NCI-H82 (cell line): ENCODE measurements at places on chromosomes 16 and 17.

DNA sequence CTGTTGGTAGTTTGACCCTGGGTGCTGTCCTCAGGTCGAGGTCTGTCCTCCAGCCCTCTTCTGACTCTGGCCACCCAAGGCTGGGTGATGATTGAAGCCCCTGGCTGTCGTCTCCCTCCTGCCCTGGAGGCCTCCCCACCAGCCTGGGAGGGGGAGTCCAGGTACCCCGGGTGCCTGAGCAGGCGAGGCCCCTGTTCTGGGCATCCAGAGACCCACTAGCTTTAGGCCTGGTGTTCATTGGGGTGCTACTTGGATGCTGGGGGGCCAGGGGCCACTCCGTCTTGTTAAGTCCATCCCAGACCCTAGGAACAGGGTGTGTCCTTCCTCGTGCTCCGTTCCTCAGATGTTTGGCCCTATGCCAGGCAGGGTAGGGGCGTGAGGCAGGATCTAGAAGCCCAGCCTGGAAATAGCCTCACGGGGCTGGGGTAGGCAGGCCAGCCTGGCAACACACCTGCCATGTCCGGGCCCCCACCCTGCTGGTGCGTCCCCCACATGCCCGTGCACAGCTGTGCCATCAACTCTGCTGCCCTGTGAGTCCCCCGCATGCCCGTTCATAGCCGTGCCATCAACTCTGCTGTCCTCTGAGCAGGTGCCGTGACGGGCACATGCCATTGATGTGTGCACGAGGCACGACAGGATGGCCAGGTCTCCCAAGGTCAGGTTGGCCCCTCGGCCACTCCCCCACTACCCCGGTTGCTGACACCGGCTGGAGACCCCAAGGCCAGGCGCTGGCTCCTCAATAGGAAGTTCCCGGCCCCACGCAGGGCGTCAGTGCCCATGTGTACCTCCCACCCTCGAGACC, 36.9 kb downstream of the GINS2 start:
- peak; percentile 78 for DNase-seq

- peak; percentile 45 for DNase-seq
Observed at GRCh38 chr17:38403491-38403890, 24.8 kb upstream of the ARHGAP23 start.

DNA sequence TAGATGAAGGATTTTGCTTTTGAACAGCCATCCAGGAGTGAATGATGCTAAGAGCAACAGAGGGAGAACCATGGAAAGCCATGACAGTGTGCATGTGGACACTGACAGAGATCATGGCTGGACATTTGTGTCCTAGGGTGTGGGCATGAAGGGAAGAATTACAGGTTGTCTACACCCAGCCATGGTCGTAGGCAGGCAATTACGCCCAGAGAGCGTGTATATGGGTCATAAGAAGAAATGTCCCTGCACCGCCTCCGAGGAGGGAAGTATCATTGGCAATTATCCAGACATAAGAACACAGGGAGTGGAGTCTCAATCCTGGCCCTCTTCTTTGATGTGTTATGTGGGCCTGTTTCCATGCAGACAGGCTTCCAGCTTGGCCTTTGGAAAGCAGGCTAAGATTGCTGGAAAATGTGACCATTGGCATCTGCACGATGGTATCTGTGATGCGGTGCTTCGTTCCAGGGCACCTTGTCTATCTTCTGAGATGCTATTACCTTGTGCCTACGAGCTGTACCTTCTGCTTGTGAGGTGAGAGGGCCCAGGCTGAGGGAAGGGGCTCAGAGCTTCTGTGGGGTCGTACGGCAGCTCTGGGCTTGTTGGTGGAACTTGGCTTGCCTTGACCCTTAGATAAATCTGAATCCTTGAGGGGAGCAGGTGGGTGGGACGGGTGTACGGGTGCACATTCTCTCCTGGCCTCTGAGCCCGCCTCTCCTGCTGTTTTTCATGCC, 19.8 kb downstream of the RGS9 start:
- no peak for DNase-seq

- DNase-seq: peak; percentile 45
Observed at GRCh38 chr17:82094931-82095776, 2.9 kb downstream of the FASN start.

GRCh38 chr16:66549284-66550131, at the start of gene TK2:
TSS of gene TK2 (minus strand) at chr16:66550122. CDS start at chr16:66550061, 61 bp downstream.
- DNase-seq: peak; percentile 74

GRCh38 chr17:55492781-55493341, 18.4 kb downstream of the SMIM36 start:
- DNase-seq: no peak

DNA sequence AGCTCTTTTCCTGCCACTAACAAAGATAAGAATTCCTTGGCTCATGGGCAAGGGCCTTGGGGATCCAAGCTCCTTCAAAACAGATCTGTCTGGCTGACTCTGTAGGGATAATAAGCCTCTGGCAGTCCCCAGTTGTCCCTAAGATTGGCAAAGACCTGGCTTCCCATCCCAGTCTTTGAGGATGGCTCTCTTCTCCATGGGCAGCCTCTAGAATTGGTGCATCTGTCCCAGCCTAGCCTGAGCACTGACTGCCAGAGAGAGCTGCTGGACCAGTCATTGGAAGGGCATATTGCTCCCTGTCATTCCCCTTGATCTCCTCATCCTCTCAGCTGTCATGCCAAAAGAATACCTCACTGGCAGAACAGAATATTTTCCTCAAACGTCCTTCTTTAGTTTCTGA, 13.2 kb upstream of the CUEDC1 start:
- DNase-seq: no peak

- no peak for DNase-seq
Observed at GRCh38 chr16:28084209-28084608, 20.7 kb upstream of the GSG1L start.

DNA sequence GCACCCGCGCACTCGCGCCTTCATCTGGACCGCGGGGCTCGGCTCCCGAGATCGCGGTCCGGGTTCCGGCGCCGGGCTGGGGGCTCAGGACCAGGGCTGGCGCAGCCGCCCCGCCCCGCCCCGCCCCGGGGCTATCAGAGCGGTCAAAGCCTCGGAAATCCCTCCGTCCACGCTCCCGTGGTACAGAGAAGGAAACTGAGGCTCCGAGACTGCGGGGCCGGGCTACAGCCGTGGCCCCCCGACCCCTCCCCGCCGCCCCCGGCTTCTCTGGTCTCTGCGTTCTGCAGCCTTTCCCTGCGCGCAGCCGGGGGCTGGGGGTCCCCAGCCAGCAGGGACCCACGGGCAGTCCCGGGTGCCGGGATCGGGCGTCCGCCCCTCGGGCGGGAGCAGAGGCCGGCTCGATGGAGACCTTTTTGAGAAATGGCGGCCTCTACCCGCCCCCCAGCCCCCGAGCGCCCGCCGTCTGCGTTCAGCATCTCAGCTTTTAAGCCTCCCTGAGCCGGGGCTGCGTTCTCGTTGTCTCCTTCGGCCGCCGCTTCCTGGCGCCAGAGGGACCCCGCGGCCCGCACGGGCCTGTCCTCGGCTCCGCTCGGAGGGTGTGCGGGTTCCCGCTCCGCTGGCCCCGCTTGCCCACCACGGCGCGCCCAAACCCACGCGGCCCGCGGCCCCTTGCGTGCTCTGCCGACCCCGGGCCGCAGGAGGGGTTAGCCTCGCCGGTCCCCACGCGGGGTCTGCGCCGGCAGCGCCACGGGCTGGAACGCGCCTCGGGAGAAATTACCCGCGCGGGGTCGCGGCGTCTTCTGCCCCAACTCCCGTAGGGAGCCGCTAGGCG, 1.5 kb upstream of the NPTX1 start:
- DNase-seq: peak; percentile 94

DNA sequence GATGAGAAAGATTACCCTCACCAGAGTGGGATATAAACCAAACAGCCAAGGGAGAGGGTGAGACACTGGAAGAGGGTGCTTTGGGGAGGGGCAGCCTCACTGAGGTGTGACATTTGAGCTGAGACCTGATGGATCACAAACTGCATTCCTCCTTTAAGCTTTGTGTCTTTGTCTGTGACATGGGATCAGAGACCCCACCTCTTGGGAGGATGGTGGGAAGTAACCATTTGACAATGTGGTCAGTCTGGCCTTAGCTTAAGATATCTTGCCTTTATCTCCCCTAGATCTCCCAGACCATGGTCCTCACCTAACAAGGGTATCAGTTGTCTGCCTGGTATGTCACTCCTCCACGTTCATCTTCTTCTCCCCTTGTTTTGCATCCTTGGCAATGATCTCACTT, 163.4 kb downstream of the SHISA9 start:
- DNase-seq: no peak

GRCh38 chr17:41451154-41451728, 10.5 kb upstream of the KRT38 start:
- DNase-seq: no peak

DNA sequence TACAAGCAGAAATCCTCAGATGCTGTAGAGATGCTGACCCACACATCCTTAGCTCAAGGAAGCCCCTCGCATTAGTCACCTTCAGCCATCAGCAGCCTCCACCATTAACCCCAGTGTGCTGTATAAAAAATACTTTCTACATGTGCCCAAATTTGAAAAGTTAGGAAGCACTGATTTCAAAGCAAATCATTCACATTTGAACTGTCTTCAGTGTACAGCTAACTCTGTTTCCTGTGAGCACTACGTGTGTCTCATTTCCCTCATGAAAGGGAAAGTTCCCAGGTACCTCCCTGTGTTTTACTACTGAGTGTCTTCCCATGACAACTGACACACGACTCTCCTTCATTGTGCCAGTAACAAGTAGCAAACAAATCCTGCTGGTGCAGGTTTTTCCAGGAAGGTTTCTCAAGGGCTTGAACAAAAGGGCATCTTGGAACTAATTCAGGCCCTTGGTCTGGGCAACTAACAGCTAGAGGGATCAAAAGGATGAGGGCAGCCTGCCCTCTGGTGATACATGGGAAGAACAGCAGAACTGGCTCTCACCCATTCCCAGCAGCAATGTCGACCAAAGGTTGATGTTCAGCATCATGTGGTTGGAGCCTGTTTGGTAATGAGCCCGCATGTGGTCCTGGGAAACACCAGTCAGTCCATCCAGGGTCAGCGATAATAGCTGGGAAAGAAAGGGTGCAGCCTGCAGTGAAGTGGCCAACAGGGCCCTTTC, 4.0 kb downstream of the SLC35B1 start:
- DNase-seq: peak; percentile 70

DNA sequence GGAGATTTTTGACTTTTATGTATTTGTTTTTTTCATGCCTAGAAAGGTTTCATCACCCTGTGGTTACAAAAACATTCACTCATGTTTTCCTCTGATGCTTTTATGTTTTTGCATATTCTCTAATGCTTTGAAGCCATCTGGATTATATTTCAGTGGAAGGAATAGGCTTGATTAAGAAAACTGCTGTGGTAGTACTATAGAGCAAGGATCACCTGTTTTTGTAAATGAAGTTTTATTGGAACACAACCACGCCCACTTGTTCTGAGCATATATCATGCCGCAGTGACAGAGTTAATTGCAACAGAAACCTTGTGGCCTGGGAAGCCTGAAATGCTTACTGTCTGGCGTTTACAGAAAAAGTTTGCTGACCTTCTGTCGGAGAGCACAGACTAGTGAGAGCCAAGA, 11.5 kb downstream of the COX10 start:
- no peak for DNase-seq

DNA sequence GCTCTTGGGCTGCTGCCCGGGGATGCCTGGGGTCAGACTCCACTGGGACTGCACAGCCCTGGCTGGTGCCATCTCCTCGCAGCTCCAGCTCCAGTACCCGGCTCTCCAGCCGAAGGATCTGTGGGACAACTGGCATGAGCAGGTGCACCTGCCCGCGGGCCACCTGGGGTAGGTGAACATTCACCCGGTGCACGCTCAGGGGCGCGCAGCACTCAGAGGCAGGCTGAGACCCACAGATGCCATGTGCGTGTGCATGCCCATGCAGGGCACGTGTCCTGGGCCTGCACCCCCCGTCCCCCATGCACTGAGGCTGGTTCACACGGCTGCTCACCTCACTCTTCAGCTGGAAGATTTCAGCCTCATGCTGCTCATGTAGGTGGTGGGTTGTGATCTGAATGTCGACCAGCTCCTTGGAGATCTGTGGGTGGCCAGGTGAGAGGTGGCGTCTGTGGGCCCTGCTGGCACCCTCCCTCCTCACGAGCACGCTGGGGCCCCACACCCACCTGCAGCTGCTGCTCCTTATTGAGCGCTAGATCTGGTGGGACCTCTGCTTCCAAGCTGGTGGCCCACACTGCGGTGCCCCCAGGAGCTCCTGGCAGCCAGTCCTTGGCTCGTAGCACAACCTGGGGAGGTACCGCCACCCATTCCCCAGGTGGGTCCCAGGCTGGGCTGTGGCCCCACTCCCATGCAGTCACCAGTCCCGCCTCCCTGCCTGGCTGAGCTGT, 618 bp downstream of the CCDC78 start:
- no peak for DNase-seq
